ENCODE measurements at places on chromosomes 2 and 18. TPM values are rescaled to one million over a fixed set of nuclear protein-coding genes. Genes with fewer than 3 reads are reported as not detected.

GRCh38 chr2:190984595-190984994, 29.4 kb downstream of the STAT1 start:
- no peak for DNase-seq

DNA sequence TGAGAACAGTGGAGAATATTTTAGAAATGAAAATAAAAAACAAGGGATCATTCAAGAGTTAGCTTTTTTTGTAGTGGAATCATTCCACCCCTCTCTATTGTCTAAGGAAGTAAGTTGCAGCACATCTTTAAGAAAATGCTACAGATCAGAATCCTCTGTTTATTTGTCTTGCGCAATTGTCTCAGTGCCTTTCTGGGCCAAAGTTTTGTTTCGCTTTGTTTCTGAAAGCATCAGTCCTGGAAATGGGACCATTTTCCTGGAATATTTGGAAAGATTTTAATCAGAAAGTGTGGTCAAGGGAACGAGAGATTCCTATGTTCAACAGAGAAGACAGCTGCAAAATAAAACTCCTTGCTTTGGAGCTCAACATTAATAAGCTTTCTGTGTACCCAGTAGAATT, 74.0 kb downstream of the NRXN1 start:
- no peak for DNase-seq

GRCh38 chr18:59898609-59899297, 1.0 kb upstream of the PMAIP1 start:
- no peak for DNase-seq

GRCh38 chr2:160432633-160433032, 61.0 kb downstream of the RBMS1 start:
- no peak for DNase-seq

GRCh38 chr2:2838548-2838845, 507.4 kb upstream of the MYT1L start:
- no peak for DNase-seq

The RESP18 gene
- not detected for total RNA-seq

The PDE11A gene
- 25.6 TPM for total RNA-seq

The PLGLB2 gene
- total RNA-seq = 7.4 TPM

Data from mesothelial cell of epicardium (in vitro differentiated cells).